ENCODE measurements at places on chromosomes 4 and X.

GRCh38 chr4:77264826-77265225, 107.8 kb downstream of the CCNG2 start:
- DNase-seq: no peak

GRCh38 chr4:177380730-177381287, 61.4 kb downstream of the AGA start:
- DNase-seq: no peak

- DNase-seq: no peak
These were observed 146.2 kb downstream of the GLRA2 start for GRCh38 chrX:14675500-14675899.

- DNase-seq: no peak
These were observed 3.5 kb upstream of the SRPX start for GRCh38 chrX:38224160-38224559.

DNA sequence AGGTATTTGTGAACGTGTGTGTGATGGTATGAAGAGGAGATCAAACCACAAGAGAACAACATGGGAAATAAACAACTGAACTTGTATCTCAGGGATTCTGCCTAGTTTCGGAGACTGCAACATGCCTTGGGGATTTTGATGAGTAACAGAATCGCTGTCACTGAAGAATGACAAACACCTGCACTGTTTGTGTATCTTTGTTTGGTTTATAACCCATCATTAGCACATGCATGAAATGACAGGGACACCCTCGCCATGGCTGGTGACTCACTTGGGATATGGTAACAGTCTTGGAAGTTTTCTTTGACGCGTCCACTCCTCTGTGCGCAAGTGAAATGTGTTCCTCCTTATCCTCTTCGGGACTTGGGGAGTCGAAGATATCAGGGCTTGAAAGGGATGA, 30.3 kb upstream of the MAP3K15 start:
- DNase-seq: no peak

DNA sequence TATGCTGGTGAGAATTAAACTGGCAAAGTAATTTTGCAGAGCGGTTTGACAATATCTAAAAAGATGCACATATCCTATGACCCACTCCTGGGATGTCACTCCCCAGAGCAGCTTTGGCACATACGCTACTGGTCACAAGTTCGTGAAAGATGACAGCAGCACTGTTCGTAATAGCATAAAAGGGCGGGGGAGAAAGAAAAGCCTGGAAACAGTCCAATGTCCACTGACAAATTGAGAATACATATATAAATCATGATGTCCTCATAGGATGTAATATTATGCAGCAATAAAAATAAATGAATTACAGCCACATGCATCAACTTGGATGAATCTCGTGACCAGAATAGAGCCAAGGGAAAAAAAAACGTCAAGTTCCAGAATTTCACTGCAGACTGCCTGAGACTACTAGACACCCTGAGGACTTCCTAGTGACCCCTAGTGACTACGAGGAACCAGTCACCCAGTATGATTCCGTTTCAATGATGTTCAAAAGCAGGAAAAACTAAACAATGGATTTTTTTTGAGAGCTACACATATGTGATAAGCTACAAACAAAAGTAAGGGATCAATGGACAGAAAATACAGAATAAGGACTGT, 1.8 kb downstream of the PCSK1N start:
- no peak for DNase-seq

GRCh38 chr4:121788896-121789295, 12.2 kb upstream of the EXOSC9 start:
- no peak for DNase-seq

- DNase-seq: no peak
These were observed 3.9 kb downstream of the RAB9A start for GRCh38 chrX:13692771-13693231.

- DNase-seq: no peak
These were observed 4.9 kb downstream of the LYAR start for GRCh38 chr4:4284827-4285618.

DNA sequence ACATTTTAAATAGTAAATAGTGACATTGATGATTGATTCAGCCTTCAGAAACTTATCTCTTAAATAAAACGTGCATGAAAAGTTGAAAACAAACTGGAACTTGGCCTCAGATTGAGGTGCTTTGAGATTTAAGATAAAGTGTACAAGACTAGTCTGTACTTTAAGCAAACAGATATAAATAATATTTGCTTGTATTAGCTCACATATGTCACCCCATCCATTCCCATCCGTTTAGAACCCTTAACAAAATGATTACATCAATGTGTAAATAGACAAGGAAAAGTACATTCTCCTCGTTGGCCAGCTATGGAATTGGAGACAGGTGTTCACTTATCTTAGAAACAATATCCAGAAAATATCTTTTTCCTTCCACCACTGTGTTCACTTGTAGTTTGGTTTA, 130.8 kb downstream of the BANK1 start:
- DNase-seq: no peak

DNA sequence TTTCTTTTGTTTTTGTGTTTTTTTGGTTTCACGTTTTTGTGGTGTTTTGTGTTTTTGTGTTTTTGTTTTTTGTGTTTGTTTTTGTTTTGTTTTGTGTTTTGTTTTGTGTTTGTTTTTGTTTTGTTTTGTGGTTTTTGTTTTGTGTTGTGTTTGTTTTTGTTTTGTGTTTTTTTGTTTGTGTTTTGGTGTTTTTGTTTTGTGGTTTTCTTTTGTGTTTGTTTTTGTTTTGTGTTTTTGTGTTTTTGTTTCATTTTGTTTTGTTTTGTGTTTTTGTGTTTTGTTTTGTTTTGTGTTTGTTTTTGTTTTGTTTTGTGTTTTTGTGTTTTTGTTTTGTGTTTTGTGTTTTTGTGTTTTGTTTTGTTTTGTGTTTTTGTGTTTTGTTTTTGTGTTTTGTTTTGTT, 20.9 kb downstream of the CSF2RA start:
- no peak for DNase-seq

DNA sequence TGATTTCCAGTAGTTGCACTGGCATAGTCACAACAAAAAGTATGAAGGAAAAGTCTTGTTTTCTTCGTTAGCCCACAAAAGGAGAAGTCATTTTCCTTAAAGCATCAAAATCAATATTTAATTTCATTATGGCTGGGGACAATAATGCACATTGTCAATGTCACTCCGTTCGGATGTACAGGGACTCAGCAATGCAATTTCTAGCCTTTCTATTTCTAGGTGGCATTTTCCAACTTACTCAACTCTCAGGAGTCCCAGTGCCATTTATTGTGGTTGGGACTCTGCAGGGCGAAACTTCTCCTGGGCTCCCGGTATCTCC, 99.6 kb downstream of the CEP135 start:
- DNase-seq: no peak

GRCh38 chrX:69535661-69536060, 31.5 kb downstream of the NALF2 start:
- DNase-seq: no peak

GRCh38 chrX:128699716-128700285, 647.6 kb upstream of the ACTRT1 start:
- DNase-seq: no peak

DNA sequence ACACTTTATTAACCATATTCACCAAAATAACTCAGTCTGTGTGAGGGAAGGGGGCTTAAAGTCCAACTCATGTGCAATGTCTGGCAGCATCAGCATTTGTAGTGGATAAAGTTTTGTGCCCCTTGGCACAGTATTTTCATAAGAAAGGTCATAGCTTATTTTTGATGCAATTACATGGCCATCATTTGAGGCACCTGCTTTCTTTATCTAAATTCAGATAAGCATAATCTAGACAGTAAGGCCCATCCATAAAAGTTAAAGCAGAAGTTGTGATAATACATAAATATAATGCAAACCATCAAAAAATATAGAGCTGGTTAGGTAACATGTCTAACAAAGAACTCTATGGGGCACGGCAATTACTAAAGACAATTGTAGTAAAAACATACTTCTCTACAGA, 763.7 kb downstream of the DMD start:
- DNase-seq: no peak

GRCh38 chr4:125049711-125050110, 265.0 kb upstream of the FAT4 start:
- no peak for DNase-seq

- peak; percentile 54 for DNase-seq
These were observed 29.0 kb downstream of the NOP14 start for GRCh38 chr4:2934077-2934812.

DNA sequence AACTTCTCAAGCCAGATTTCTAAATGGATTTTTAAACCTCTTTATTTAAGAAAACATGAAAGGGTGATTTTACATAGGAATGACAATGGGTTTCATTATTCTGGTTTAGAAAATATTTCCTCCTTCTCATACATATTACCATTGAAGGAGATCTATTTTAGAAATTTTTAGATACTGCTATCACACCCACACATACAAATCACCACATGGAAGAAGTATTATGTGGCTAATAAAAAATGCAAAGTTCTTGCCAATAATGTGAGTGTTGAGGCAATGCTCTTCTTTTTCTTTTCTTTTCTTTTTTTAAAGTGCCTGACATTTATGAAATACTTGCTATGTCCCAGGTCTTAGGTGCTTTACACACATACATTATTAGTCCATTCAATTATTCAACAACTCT, 6.8 kb downstream of the STAP1 start:
- no peak for DNase-seq
